ENCODE measurements at places on chromosomes 1 and 21.

DNA sequence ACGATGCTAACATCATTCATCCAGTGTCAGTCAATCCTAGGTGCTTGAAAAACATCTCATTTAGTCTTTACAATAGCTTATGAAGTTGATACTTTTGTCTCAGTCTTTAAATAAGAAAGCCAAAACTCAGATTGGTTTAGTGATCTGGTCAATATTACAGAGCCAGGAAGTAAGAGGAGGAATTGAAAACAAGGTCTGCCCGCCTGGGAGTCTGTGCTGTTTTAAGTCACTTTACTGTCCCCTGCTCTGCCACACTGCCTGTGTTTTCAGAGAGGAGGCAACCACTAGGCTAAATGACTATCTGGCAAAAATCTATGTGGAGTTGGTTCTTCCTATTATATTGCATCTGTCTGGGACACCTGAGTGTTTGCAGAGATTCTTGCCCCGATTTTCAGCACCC lies 62.3 kb downstream of the ST6GALNAC3 start:
- no peak for DNase-seq

DNA sequence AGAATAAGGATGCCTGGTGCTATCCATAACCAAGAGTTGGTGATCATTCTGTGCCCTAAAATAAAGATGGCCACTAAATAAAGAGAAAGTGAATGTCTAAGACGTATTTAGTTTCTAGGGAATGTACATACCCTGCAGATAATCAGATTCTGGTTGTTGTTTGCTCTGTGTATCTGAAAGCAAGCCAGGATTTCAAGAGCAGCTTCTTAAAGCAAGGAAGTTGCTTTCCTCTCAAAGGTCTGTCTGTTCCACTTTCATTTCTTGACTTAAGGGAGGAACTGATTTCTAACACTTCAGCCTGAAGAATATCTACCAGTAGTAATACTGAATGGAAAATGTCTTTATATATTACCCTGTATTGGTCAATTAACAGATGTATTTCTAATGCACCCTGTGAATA lies 88.8 kb downstream of the KIF1B start:
- DNase-seq, result no peak

- no peak for DNase-seq
These were observed 13.9 kb downstream of the WNT2B start for GRCh38 chr1:112522621-112523020.

DNA sequence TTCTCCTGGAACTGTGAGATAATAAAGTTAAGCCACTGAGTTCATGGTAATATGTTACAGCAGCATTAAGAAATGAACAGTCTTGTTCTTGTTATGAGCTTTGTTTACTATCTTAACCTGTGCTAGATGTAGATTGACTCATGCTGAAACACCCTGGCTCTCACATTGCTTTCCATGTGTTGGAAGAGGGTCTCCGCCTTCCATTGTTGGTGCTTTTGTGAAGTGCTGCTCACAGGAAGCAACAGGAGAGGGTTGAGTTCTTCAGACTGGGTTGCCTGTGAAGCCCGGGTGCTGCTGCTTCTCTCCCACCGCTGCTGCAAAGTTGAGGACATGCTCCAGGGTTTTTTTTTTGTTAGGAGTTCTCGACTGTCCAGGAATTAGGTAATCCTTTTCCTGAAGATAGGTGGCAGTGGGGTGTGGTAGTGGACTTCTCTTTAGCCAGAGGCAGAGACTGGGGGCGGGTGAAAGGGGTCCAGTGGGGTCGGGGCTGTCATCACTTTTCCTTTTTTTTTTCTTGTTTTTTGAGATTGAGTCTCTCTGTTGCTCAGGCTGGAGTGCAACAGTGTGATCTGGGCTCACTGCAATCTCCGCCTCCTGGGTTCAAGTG lies 28.7 kb upstream of the HMGN1 start:
- DNase-seq, result no peak

GRCh38 chr1:110788673-110789072 lies 84.3 kb upstream of the CD53 start:
- DNase-seq, result no peak

DNA sequence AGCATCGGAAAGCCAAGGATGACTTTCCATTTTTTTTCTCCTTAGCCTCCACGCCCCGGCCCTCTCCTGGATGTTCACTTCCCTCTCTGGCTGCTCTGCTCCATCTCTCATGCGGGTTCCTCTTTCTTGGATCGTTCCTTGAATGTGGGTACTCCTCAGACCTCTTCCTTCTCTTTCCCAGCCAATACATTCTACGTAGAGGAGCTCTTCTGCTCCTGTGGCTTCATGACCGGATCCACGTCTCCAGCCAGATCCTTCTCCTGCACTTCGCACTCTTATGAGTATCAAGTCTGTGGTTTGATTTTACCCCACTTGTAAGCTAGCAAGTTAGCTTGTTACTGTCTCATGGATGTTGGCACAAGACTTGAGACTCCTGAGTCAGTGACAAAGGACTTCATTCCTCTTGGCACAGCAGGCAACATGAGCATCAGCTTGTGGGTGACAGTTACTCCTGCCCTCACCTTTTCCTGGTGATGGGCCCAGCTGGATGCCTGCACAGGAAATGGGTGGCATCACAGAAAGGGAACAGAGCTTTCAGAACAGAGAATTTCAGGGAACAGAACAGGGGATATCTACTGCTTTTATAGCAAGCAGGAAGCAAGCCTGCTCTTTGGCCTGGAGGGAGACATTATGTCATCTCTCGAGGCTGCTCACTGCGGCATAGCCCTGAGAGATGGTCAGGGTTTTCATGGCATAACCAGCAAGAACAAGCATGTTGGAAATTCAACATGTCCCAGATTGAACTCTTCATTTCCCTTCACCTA lies 100.1 kb upstream of the KIF26B start:
- DNase-seq, result no peak

- DNase-seq, result no peak
These were observed 49.7 kb downstream of the NKAIN1 start for GRCh38 chr1:31189696-31190674.

DNA sequence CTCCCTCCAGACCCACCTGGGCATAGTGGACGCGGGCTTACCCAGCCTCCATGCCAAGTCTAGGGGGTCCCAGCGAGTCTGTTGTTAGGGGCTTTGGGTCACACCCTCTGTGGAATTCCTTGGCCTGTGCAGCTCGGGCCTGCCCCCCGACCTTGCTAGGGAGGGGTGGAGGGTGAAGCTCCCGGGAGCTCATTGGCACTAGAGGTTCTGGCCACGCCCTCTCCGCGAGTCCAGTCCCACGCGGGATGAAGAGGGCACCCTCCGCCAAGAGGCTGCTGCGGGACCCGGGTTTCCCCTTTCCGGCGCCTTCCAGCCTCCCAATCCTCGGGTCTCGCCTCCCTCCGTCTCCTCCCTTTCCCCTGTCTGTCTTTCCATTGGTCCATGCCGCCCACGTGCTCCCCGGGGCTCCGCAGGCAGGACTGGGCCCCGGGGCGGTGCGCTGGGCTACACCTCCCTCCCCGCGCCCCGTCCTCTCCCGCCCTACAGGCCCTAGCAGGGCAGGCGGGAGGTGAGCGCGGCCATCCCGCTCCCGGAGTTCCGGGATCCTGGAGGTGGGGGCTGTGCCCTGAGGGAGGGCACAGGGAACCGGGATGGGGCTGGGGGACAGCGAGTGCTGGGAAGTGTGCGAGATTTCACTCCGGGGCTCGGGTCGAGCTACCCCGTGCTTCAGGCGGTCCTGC lies 3.5 kb downstream of the RUSC1 start:
- DNase-seq, result peak; percentile 76

All from stimulated activated CD4-positive, alpha-beta T cell treated with anti-CD3 and anti-CD28 coated beads, Interleukin-1b, Interleukin-23, amount 100 ng/mL, for 1 hour (primary cell).